ENCODE measurements at places on chromosomes 16 and 17.

DNA sequence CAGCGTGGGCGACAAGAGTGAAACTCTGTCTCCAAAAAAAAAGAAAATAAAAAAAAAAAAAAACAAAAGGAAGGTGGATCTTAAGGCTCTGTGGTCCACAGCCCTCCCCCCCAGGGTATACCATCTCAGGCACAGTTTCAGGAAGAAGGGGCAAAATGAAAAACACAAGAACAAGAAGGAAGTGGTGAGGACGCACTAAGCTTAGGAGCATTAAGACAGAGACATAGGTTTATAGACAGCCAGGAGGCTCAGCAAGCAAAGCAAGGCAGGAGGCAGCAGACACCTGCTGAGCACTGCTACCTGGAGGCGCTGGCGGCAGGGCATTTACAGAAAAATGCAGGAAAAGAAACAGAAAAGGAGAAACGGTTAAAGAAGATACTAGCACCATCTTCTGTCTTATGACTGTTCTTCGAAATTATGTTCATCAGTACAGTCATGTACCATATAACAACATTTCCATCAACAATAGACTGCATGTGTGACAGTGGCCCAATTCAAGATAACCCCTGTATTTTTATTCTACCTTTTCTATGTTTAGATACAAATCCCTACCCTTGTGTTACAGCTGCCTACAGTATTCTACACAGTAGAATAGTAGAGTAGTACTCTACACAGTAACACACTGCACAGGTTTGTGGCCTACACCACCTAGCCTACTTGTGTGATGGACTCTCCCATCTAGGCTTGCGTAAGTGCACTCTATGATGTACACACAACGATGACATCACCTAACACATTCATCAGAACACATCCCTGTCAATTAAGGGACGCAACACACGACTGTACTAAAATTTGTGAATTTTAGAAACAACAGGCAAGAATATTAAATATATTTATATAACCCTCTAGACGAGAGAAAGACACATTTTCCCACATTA is 62.5 kb downstream of the XPO6 start:
- DNase-seq = peak; percentile 31

GRCh38 chr16:84464116-84464515 is 40.3 kb downstream of the MEAK7 start:
- no peak for DNase-seq

DNA sequence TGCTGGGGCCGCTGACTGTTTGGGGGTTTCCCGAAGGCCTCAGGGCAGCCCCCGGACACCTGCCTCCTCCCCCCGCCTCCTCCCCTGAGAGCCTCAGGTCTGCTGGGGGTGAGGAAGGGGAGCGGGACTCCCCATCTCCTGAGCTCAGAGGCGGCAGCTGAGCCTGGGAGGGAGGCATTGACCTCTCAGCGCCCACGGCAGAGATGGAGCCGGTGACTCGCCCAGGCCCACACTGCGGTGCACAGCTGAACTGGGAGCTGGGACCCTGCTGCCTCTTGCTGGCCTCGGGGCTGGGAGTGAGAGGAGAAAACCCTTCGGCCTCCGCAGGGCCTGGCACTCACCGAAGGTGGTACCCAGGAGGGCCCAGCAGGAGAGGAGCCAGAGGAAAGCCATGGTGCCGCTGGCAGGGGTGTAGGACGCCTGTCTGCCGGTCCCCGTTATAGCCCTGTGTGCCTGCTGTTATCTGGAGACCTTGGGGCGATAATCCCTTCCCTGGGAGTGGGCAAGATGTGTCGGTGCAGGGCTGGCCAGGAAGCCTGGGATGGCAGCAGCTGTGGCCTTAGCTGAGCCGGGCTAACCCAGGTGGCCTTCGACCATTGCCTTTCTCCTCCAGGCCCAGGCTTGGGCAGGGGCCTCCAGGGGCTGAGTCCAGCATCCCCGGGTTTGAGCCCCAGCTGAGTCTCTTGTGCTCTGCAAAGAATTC is at the start of gene CTRB2:
CTRB2 (minus strand) TSS at position 413 of the 703 bp plus-strand sequence; CDS start at position 393, 20 bp downstream.
- DNase-seq = no peak

DNA sequence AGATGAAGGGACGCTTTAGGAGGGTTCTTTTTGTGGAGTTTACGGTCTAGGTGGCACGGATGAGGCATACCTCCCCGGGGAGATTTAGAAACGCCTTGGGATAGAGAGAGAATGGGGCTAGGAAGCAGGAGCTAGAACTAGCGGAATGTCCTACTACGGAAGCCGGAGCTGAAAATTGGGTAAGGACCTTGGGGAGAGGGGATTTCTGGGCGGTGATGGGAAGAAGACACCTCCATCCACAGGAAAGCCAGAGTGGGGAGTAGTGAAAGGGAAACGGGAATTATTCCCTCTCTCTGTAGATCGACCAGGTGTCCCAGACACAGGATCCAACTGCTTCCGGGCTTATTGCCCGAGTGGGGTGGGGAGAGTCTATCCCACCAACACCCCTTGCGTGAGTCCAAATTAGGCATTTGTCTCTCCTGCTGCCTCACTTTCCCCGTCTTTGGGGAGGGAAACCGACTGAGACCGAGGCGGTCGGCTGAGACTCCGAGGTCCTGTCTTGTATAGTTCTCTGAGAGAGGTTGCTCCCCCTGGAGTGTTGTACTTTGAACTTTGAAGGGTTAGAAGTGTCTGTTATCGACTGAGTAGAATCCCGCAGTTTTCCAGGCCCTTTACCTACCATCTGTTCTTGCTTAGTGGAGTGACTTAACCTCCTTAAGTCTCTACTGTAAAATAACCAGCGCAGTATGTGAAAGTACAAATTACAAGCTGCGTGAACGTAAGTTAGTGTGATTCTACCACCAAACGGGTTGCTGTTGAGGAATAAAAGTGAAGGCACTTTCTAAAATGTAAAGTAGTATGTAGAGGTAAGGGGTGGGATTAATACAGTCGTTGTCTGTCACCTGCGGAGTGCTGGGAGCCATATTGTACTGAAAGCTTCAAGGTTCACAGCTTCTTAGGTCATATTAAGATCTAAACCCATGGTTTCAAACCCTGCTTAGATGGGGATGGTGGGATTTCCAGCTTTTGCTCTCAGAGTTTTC is 1.0 kb downstream of the RSPRY1 start:
- DNase-seq = peak; percentile 35

GRCh38 chr17:73255671-73256181 is 6.0 kb downstream of the CPSF4L start:
- DNase-seq = peak; percentile 64

DNA sequence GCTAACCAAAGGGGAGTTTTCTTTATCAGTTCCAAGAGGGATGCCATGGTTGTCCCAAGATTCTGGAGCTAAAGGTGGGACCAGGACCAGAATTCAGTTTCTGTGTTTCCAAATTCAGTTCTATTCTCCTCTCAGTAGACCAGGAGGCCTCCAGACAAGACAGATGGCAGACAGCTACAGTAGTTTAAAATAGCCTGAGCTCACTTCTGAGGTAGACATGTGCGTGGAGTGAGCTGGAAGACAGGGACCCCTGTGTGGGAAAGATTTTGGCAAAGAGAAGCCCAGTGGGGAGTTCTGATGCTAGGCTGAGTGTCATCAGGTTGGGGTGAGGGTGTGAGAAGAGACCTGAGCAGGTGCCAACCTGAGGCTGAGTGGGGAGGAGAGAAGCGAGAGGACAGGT is 95.4 kb downstream of the PRKCB start:
- no peak for DNase-seq

DNA sequence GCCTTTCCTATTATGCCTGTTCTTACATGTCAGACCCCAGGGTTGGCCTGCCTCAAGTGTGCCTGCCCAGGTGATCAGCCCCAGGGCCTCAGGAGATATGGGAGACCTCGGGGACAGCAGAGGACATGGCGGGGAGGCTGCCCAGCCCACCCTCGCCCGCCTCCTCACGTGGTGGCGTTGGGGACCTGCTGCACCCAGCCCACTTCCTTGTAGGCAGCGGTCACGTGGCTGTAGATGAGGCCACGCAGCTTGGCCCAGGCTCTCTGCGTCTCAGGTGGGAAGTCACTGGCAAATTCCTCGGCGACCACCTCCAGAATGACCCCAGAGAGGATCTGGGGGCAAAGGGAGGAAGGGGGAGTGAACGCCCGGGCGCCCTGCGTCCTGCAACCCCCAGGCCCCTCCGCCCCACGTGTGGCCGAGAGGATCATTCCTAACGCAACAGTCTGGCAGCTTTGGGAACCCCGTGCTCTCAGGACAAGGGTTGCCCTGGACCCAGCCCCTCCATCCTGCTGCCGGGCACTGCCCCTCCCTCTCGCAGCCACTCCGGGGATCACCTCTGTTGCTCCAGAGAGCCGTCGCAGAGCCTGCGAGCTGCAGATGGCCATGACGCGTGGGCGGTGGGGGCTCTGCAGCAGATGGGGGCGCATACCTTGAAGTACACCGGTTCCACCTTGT is 6.6 kb downstream of the CYGB start:
- DNase-seq = no peak

DNA sequence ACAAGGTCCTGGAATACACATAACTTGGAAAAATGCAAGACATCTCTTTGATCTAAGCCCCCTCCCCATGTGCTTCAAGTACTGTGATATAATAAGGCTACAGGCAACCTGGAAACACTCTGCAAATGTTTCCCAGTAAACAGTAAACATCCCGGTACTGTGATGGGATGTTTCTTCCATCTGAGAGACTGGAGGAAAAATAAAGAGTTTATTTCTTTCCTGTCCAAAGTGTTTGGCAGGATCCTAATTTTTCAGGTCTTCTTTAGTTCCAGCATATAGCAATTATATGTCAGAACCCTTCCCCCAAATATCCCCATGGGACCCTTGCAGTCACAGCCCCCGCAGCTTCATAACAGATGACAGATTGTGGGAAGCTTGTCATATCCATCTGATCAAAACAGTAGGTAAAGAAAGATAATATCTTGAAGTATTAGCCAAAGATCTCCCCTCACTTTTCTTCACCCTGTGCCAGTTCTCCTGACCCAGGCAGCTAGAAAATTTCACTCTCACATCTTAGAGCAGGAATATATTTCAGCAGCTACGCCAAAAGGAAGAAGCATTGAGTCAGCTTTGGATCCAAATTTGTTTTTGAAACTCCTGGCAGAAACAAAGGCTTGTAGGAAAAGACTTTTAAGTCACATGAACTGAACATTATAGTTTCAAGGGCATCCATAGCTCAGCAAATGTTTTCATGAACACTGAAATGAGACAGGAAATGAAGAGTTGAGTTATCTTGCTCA is 141.3 kb downstream of the HS3ST3A1 start:
- no peak for DNase-seq

DNA sequence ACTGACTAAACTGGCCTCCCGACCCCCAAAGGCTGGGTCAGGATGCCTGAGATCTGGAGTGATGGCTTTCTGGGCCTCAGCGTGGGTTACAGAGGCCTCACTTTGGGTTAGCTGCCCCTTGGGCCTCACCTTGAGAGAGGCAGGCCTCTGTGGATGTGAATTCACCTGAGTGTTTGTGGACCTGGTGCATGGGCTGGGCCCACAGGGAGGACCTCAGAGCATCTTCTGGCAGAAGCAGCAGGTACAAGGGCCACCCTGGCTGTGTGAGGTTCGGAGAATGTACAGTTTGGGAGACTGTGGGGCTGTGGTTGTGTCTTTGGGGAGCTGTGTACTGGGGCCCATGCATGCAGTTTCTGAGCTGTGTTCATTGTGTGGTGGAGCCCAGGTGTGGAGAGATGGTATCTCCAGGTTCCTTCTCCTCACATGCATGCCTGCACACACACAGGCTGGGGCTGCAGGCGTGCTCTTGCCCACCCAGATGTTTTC is 18.3 kb downstream of the RARA start:
- no peak for DNase-seq

GRCh38 chr17:327296-327695 is 25.3 kb downstream of the RPH3AL start:
- no peak for DNase-seq

- no peak for DNase-seq
Measured at GRCh38 chr17:39416141-39416540, 14.7 kb upstream of the FBXL20 start.

- no peak for DNase-seq
Measured at GRCh38 chr16:74874912-74875546, 100.4 kb upstream of the FA2H start.

DNA sequence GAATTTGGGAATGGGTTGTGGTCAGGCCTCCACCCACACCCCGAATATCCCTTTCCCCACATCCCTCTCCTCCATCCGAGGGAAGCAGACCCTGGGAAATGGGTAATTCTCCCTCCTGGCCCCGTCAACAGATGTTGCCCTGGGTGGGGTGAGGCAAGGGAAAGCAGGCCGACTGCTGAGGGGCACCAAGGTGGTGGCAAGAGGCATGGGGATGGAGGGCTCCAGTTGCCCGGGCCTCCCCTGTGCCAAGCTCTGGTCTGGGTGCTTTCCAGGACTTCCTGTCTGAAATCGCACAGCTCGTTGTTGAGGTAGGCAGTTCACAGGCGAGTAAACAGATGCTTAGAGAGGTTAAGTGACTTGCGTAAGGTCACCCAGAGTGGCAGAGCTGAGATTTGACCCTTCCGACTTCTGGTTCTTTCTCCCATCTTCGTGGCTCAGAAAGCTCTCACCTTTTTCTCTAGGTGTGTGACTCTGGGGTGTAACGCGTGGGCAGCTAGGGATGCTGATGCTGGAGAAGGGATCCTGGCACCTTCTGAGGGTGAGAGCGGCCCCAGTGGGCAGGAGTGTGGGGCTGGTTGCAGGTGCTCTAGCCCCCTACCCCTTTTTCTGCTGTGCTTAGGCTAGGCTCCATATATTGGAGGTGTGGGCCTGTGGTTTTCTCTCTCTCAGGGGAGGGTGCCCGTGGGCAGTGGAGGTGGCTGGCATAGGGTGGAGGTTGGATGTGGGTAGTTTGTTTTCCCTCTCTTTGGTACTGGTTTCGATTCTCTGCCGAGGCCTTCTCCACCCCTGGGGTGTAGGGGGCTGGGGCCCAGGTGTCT is 17.2 kb downstream of the RARA start:
- no peak for DNase-seq

DNA sequence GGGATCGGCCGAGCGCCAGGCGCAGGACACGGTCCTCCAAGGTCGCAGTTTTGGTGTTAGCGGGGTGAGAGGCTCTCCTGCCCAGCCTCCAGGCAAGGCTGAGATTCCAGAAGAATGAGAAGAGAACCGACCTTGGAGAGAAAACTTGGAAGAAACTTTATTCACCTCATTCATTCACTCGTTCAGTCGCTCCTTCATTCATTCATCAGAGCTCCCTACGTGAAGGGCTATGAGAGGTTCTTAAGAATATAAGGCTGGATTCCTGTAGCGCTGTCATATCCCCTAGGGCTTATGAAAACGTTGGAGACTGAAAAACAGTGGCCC is 991 bp upstream of the MYH10 start:
- no peak for DNase-seq

GRCh38 chr17:16383772-16384287 is 2.9 kb downstream of the UBB start:
- no peak for DNase-seq

- no peak for DNase-seq
Measured at GRCh38 chr16:3822366-3823045, 58.0 kb downstream of the CREBBP start.

DNA sequence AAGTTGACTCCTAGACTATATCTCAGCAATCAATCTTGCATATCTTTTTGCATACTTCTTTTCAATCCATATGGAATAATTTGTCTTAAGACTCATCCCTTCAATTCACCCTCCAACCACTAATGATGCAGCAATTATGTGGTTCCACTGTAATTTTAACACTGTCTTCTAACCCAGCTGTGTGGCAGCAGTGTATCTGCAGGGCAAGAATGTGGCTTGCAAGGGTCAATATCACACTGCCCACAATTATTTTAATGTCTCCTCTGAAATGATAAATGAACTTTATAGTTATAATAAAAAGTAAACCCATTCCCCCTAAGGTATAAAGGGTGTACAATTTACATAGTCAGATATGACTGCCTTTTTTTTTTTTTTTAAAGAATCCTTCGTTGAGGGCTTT is 48.6 kb downstream of the FTO start:
- no peak for DNase-seq

GRCh38 chr17:72358465-72358864 is 237.6 kb downstream of the SOX9 start:
- DNase-seq = no peak
